ENCODE measurements at places on chromosomes 5 and 9. TPM values are rescaled to one million over a fixed set of nuclear protein-coding genes. Genes with fewer than 3 reads are reported as not detected.

DNA sequence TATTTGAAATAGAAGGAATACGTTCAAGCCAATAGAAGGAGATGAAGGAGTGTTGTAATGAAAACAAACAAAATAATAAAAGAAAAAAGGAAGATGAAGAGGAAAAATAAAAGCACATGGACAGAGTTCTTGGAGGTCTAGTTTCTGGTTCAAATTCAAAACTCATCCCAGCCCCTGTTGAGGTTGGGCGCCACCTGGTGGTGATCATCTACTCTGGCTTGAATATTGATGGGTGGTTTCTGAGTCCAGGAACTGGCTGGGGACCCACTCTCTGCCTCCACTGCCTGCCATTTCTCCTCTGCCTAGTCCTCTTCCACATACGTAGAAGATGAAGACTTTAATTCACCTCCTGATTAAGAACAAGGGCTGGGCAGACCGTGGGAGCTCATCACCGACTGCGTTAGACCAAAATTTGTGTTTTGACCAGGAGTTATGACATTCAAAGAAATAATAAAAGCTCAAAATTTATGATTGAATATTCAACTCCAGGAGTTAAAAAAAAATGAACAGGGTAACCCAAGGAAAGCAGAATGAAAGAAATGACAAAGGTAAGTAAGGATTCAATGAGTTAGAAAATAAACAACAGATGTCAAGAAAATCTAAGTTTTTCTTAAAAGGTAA is 99.0 kb upstream of the SLC1A3 start:
- peak; percentile 59 for DNase-seq

DNA sequence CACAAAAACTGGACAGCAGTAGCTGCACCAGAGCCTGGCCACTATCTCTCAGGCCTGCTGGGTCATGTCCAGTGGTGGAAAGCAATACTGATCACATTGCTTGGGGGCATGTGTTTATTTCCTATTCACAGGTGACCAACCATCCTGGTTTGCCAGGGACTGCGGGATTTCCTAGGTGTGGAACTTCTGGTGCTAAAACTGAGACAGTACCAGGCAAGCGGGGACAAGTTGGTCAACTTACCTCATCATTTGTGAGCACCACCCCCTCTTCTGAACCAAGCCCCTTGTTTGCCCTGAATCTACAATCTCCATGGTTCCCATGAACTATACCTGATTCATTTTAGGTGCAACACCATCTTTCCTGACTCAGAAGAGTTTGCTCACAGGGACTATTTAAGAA is 81.3 kb downstream of the TNC start:
- DNase-seq, result no peak

The ZNG1C gene
- 70.3 TPM for total RNA-seq

The TEX10 gene
- total RNA-seq, result 38.7 TPM

DNA sequence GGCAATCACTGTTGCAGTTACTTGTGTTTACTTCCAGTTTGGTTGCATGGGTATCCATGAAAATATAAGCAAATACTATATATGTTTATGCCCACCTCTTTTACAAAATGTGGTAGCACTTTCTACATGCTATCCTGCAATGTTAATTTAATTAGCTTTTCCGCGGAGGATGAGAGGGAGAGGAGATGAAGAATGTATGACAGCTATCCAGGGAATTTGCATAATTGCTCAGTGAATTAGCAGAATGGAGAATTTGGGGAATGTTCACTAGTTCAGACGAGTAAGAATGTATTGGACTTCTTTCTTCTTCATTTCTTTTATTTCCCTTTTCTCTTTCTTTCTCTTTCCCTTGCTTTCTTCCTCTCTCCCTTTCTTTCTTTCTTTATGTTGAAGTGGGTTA is 140.7 kb upstream of the SLC28A3 start:
- no peak for DNase-seq

GRCh38 chr5:74073257-74073656 is 447.3 kb downstream of the ARHGEF28 start:
- no peak for DNase-seq

DNA sequence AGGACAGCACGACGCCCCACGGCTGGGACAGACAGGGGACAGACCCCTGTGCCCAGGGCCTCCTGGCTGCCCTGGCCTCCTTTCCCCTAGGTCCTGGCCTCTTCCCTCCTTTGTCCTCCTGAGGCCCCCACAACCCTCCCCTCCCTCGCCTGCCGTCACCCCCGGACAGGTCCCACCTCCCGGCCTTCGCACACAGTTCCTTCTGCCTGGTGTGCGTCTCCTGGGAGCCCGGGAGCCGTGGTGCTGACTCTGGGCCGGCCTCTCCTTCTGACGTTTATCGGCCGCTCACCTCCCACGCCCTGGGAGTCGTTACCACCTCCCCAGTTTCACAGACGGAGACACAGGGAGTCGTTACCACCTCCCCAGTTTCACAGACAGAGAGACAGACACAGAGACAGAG is 25.1 kb upstream of the NOTCH1 start:
- DNase-seq, result no peak

The FAM120A gene
- 41.8 TPM for total RNA-seq

DNA sequence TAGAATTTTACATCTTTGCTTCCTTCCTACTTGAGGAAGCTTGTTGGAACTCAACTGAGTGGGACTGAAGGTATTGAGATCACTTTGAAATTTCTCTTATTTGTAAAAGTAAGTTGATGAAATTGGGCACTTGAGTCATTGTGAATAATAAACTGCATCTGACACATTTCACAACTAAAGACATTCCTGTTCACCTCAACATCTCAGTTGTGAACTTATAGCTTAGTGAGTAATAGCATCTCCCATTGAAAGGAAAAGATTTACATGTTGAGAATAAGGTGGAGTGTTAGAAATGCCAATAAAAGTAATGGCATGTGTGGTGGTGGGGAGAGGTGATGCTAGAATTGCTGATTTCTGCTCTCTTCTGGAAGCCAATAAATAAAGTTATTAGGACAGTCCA is 145.0 kb downstream of the SLC24A2 start:
- DNase-seq, result no peak

The BTNL8 gene
- total RNA-seq, result not detected

GRCh38 chr5:113043491-113043931 is 66.9 kb downstream of the DCP2 start:
- peak; percentile 7 for DNase-seq

DNA sequence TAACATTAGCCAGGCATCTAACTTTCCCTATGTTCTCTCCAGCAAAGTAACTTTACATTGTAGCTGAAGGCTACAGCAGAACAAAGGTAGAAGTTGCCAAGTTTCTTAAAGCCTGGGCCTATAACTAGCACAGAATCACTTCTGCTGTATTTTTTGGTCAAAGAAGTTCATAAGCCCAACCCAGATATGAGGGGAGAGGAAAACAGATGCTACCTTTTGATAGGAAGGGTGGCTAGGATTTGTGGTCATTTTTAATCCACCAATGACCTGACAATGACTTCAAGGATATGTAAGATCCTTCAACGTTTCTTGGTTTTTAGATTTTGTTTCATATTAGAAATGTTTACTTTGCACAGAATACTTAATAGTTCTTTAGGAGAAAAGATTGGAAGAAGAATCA is 64.2 kb upstream of the RANBP3L start:
- DNase-seq, result no peak

Data from HepG2 (cell line).